Esophagus muscularis mucosa (tissue), 4 donors: ENCODE measurements at places on chromosomes 3 and 15.

- DNase-seq, result no peak
Observed at GRCh38 chr3:192373032-192373431, 354.3 kb downstream of the FGF12 start.

GRCh38 chr15:40063563-40064011 is 24.6 kb upstream of the SRP14 start:
- no peak for DNase-seq

- no peak for DNase-seq
Observed at GRCh38 chr15:66907826-66908743, 157.3 kb upstream of the SMAD3 start.

DNA sequence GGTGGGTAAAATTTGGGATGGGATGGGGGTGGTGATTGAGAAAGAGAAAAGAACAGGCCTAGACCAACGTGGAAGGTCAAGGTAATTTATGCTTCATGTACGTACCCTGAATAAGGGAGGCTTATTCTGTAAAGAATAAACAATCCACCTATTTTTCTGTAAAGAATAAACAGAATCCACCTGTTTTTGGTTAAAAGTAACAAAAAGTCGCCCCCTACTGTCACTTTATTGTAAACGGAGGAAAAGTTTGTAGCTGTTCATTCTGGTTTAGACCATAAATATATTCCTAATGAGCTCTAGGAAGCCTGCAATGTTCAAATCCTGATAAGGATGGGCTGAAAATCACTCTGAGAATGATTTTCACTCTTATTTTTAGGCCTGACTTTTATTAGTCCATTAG is 23.5 kb upstream of the SQOR start:
- no peak for DNase-seq

GRCh38 chr3:15578289-15578867 is 23.0 kb downstream of the HACL1 start:
- DNase-seq, result no peak

DNA sequence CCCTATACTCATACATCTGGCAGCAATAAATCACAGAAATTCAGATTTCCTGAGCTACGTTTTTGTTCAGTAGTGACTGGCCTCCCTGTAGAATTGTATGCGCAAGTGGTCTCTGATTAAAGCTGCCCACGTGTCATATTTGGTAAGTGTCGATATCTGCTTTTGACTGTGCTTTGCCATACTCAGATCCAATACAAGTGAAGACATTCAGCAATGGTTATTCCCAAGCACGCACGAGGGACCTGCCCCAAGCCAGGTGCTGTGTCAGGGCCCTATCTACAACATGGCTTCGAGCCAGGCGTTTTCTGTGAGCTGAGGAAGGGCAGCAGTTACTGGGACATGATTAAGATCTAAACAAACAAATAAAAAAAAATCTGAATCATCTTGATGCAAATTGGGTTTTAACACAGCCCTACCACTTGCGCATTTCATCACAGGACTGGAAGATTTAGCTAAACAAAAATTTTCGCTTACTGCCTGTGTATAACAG is 47.2 kb upstream of the ICE2 start:
- DNase-seq, result no peak

DNA sequence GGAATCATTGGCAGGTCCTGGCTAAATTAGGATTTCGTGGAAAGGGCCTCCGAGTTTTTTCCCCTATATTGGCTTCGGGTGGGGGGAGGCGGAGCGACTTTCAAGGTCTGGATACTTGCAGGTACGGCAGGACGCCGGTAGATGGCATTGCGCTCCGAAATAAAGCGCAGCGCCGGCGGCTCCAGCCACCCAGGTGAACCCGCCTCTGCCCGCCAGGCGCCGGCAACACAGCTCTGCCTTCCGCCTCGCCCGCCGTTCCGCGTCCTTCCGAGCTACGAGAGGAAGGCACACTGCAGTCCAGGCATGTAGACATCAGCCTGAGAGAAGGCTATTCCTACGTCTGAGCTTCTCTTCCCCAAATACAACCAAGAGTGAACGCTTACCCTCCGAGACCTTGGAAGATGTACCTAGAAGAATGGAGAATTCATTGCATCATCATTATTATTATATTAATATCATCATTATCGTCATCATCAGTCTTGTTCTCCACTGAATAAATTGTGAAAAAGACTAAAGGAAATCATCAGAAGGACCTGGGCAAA is 514.1 kb downstream of the MECOM start:
- DNase-seq, result no peak

- DNase-seq, result no peak
Observed at GRCh38 chr3:169475576-169475975, 187.9 kb downstream of the MECOM start.

- DNase-seq, result no peak
Observed at GRCh38 chr15:36917411-36918267, 182.7 kb downstream of the MEIS2 start.

DNA sequence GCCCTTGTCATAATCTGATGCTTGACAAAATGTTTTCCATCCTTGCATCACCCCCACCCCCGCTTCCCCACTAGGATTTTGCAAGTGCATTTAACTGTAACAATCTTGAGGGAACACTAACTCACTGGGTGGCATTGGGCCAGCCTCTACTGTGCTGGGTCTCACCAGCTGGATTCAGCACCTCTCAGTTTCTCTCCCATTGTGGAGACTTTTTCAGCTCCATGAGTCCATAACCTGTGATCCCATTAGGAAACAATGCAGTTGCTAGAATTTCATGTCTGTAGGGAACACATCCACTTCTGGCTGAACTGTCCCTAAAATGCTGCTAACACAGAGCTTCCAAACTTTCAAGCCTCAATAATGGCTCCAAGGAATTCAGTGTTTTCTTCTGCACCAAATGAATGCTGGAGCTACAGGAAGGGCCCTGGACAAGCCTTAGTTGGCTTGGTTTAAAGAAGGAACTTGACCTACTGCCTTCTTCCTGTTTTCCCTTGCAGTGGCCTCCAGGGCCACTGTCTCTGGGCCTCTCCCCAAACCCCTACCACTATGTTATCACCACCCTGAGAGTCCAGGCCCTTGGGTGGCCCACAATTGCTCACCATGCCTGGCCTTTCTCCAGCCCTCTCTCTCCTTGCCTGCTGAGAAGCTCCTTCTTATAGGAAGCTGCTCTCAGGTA is 15.6 kb downstream of the CYP19A1 start:
- DNase-seq, result no peak

- DNase-seq, result no peak
Observed at GRCh38 chr3:24520101-24520495, 25.4 kb upstream of the THRB start.
